Mammary epithelial cell (primary cell): ENCODE measurements at places on chromosomes 4 and X. TPM values are rescaled to one million over a fixed set of nuclear protein-coding genes. Genes with fewer than 3 reads are reported as not detected.
A peak's percentile ranks its signal among the peaks of the same experiment; 100 is the strongest.

Gene MAOA
- polyA plus RNA-seq = 26.0 TPM

Gene ARMCX1
- 8.8 TPM for polyA plus RNA-seq

Gene RAB40AL
- polyA plus RNA-seq = 0.12 TPM

Gene DGKK
- polyA plus RNA-seq = not detected

Gene AGTR2
- polyA plus RNA-seq = not detected

Gene RASGEF1B
- polyA plus RNA-seq = 8.7 TPM

DNA sequence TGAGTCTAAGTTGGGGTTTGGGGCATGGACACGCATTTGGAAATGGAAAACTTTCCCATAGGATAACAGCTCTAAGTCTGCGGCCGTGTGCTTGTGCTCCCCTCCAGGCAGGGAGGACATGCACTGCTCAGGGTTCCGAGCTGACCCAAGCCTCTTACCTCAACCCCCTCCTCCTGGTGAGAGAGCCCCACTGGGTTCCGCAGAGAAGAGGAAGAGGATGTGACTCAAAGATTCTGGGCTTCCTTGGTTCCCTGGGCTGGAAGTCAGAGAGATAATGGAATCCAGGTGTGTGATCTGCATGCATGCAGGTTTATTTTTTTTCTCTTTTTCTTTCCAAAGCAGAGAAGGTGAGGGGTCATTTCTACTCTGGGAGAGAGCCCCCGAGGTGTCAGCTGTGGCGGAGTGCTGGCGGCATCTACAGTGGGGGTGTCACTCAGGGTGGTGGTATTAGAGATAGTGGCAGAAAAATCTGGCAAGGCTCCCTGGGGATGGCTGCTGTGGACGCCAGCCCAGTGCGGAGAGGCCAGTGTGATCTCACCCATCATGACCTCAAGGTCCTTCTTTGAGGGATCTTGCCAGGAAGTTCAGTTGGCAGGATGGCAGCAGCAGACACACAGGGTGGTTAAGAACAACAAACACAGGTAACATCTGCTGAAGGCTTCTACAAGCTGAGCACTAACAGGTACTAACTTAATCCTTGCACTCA is 168.7 kb upstream of the HAND2 start:
- DNase-seq = no peak

- DNase-seq = no peak
Measured at GRCh38 chr4:187302457-187303150, 578.9 kb upstream of the FAT1 start.

DNA sequence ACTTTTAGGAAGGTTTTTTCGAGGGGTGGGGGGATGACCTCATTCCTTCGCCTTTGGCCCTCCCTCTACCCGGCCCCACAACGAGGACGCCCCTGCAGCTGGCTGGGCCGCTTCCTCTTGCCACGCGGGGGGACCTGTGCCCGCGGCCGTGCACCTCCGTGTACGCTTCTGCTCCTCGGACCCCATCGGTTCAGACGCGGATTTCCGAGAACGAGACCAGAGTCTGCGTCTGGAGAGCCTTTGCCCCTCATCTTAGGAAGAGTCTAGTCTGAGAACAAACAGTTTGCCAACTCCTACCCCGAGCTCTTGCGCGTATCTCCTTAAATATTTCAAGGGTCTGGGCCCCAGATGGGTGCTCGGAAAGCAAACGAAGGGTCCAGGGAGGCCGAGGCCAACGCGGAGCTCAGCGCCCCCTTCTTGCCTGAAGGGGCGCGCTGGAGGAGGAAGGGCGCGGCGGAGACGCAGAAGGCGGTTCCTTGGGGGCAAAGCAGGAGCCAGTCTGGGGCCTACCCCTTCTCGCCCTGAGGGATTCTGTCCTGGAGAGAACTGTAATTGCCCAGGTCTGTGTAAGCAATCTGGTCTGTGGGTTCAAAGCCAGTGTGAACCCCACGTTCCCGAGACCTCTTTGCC is 3.9 kb upstream of the SFRP2 start:
- DNase-seq = no peak

GRCh38 chrX:84046403-84046984 is 141.5 kb downstream of the RPS6KA6 start:
- DNase-seq = peak; percentile 27

DNA sequence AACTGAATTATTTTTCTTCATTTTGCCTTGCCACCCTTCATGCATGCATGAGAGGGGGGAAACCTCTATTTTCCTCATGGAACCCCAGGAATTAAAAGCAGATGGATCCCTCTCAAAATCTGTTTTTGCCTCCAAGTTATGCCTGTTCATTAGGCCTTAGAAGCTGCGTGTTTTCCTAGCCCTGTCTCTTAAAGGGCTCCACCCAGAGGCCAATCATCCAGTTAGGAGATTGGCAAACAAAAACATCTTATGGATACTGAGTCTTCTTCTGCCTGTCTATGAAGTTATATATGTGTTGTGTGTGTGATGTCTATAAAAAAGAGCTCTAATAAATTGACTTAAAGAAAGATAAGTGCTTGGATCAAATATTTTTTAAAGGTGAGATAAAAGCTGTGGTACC is 142.9 kb downstream of the ANAPC10 start:
- no peak for DNase-seq

DNA sequence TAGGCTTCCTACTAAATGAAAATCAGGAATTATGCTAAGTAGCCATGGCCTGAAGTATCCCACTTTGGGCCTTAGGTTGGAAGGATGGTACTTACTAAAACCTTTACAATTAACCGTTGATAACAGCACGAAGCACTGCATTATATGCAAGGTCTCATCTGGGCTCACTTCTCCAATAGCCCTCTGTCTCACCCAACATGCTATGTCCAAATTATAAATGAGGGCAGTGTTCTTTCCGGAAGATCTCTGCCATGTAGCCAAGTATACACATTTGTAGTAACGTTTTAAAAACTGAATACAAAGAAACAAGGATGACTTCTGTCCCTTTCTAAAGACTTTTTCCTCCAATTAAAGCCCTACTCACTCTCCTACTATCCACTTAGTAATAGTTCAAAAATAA is 51.6 kb downstream of the SCFD2 start:
- DNase-seq = no peak
